ENCODE measurements at places on chromosomes 3 and 15.

DNA sequence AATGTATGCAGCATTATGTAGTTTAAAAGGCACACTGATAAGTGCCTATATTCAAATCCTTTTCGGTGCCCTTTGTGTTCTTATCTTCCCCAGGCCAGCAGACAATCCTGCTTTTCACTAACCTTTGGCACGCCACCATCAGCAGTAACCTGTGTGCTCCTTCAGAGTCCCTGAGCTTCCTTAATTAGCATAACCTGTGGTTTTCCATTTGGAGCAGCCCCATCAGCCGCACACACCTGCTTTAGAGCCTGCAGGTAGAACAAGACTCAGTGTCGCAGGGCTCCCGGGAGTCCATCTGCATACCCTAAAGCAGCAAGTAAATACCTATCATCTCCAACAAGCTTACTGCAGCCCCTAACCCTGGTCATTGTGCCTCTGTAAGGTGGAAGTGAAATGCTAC is 755.1 kb downstream of the ROBO2 start:
- DNase-seq = no peak

- DNase-seq = no peak
These were observed 7.2 kb downstream of the COX17 start for GRCh38 chr3:119669906-119670570.

GRCh38 chr3:127889461-127889863 is 25.6 kb upstream of the KBTBD12 start:
- no peak for DNase-seq

DNA sequence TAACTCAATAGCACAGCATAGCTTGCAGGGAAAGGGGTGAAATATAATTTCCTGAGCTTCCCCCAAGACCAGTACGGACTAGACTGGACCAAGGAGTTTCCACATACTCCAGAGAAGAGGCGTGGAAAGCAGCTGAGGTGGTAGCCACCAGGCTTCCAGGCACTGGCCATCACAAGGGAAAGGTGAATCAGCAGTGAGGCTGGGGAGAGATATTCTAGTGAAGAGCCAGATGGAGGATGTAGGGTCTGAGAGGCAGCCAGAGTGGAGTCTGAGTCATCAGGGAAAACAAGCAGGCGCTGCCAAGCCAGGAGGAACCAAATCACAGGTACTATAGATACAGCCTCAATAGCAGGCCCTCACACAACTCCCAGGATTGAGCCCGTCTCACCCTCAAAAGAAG is 9.6 kb upstream of the RASA2 start:
- DNase-seq = no peak

- no peak for DNase-seq
These were observed 472.1 kb downstream of the SOX2 start for GRCh38 chr3:182183716-182184430.

- no peak for DNase-seq
These were observed 1.7 kb upstream of the HRG start for GRCh38 chr3:186664119-186664495.

GRCh38 chr15:42919308-42919707 is 1.3 kb downstream of the TTBK2 start:
- no peak for DNase-seq

DNA sequence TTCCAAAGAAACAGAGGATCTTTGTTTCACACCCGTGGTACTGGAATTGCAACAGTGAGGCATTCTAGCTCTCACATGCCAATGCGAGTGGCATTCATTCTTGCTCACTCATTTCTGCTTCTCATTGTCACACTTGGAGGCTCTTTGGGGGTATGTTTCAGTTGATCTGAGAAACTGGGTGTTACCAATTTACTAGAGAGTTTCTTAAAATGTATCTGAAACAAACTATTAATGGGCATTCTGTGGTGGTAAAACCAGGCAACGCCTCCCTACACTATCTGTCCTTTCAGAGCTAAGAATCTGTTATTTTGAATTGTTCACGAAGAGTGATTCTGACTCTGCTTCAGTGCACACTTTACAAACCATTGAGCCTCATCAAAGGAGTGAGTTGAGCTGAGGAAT is 140.6 kb upstream of the BHLHE40 start:
- DNase-seq = no peak

- no peak for DNase-seq
These were observed 196.6 kb downstream of the EBLN2 start for GRCh38 chr3:73258057-73258456.

DNA sequence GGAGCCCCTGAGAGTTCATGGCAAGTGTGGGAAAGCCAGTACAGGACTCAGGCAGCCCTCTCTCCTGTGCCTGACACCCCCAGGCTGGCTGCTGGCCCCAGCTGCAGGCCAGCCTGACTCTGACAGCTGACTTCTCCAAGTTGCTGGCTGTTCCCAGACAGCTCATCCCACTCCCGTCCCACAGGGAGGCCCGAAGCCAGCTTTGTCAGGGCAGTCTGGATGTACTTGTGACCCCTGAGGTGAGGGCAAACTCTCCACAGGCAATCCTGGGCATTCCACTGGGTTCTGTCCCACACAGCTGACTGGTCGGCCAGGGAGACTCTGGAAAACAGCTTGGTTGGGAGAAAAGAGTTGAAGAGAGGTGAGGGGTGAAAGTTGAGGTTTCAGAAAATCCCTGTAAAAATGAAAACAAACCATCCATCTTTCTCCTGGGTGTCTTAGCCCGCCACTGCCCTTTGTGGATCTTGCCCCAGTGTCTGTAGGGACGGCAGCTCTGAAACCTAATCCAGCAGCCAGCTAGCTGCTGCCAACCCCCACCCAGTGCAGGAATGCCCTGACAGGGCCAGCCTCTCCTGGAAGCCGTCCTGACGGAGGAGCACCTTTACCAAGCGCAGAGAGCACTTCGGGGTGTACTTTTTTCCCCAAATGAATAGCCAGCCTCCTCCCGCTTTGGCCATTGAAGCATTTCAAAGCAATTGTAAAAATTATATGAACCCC is 87.9 kb downstream of the DNAJB8 start:
- no peak for DNase-seq

GRCh38 chr3:32261545-32261944 is 23.1 kb downstream of the CMTM8 start:
- no peak for DNase-seq

- no peak for DNase-seq
These were observed 119.7 kb downstream of the SNRK start for GRCh38 chr3:43405888-43406642.

DNA sequence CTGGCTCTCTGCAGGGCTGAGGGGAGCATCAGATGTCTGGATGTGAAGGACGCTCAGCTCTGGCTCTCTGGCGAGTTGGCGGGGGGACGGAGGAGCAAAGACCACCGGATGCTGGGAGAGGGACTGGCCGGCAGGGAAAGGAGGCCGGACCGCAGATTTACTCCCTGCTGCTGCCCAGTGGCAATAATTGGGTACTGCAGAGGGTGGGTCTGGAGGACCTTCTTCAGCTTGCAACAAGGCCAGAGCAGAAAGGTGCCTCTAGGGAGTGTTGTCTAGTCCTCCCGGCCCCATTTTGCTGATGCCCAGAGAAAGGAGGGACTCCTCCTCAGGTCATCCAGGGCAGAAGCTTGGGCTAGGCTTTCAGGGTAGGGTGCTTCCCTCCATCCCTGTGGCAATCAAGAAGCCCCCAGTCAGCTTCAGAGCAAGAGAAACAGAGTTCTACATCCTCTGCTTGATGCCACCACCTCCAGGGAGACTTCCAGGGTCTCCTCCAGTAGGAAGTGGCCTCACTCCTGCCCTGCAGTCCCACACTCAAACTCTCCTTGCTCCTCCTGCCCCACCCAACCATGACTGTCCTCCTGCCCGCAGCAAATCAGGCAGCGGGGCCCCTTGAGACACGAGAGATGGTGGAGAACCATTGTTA is 20.3 kb upstream of the CSPG4 start:
- DNase-seq = peak; percentile 87

GRCh38 chr15:70102827-70103226 is 5.1 kb upstream of the TLE3 start:
- DNase-seq = no peak

DNA sequence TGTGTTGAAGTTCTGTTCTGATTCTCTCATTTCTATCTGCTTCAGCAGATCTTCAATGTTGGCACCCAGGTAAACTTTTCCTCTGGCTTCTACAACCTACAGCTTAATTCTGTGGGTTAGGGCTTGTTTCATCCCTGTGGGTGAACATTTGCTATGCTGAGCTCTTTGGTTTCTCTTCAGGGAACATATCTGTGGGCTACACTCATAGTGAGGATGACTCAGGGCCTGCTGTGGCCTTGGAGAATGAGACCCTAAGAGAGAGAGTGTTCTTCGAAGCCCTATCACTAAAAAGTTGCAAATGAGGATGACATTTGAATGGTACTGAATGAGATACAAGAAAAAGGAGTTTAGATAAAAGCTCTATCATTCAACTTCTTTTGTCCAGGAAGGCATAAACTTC is 346.2 kb upstream of the CBLB start:
- no peak for DNase-seq

DNA sequence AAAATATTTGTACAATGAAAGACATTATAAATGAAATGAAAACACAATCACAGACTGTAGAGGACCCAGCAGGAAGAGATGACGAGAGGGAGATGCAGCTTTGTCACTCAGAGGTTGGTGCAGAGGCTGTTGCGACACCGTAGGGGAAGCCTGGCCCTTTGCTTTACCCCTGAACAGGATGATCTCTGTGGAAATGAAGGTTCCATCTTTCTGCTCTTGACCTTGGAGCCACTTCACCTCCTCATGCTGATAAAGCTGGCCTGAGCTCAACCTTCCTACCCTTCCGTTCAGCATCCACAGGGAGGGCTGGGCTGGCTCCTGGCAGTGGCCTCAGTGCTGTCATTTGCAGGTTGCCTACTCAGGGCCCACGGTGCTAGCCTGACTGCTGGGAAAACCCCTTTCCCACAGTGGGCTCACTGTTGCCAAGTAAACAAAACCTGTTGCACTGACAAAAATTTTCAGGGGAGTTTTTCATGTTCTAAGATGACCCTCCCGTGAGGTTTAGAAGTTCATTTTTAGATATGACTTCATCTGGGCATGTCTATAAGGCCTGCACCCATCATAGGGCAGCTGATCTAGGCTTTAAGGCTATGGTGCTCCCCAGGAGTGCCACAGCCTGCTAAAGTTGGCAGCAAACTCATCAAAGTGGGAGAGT is 3.0 kb upstream of the CD80 start:
- DNase-seq = no peak

- DNase-seq = no peak
These were observed 119.1 kb downstream of the ATG7 start for GRCh38 chr3:11391174-11391879.

DNA sequence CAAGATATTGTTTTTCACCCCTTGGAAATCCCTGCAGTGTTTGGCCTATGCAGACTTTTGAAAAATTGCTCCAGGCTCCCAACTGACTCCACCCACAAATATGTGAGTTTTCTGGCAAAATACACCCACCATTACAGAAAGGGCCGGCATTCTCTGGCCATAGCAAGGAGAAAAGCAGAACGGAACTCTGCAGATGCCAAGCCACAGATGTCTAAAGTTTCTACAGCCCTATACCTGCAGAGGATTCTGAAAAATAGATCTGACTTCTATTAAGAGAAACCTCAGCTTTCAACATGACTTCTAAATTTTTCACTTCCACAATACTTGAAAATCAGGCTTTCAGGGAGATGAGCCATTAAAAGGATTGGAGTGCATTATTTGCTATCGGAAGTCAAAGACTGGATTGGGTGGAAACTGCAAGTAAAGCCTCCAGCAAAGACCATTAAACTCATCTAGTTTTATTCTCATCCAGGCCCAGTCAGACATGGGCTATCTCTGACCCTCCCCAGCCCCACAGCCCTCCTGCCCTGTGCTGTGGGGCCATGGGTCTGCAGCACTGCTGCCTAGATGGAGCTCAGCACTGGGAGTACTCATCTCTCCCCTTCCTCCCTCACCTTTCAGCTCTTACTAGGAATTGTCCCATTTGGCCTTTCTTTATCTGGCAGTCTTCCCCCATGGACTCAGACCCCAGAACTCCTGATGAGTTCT is 243.1 kb upstream of the GOLGA6L4 start:
- no peak for DNase-seq

GRCh38 chr15:81386947-81387346 is 12.9 kb upstream of the TMC3 start:
- no peak for DNase-seq

DNA sequence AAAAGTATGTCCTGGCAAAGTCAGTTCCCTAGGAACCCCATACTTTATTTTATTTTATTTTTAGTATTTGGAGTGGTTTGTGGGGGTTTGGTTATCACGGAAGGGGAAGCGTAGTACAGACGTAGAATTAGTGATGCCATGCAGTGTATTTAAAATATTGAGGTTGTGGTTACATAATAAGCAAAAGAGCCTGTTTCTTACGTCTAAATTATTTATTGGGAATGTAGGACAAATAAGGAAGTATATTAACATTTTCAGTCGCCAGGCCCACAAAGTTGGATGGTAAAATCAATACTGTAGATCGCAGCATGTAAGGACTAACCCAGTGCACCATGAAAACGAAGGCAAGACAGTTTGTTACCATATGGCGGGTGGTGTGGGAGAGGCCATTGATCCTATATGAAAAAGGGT is 558 bp downstream of the DTWD1 start:
- DNase-seq = peak; percentile 17

- no peak for DNase-seq
These were observed 73.2 kb downstream of the PRICKLE2 start for GRCh38 chr3:64152086-64152485.

- no peak for DNase-seq
These were observed 1.9 kb downstream of the GOLIM4 start for GRCh38 chr3:168093790-168094189.

DNA sequence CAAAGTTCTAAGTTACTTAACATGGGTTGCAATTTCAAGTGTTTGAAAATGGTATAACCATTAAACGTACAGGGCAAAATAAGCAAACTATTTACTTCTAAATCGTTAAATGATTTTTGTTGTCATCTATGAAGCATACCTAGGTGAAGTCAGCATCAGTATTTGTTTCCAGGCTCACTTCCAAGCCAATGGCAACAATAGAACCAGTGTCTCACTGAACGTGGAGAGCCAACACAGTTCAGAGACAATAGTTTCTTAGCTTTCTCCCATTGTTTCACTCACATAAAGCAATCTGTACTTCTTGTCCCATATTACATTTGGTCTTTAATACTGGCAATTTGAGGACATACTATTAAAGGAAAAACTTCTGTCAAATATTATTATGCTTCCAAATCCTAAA is 397.2 kb downstream of the MECOM start:
- DNase-seq = no peak

GRCh38 chr15:71374607-71375352 is 259.5 kb downstream of the THSD4 start:
- DNase-seq = no peak

DNA sequence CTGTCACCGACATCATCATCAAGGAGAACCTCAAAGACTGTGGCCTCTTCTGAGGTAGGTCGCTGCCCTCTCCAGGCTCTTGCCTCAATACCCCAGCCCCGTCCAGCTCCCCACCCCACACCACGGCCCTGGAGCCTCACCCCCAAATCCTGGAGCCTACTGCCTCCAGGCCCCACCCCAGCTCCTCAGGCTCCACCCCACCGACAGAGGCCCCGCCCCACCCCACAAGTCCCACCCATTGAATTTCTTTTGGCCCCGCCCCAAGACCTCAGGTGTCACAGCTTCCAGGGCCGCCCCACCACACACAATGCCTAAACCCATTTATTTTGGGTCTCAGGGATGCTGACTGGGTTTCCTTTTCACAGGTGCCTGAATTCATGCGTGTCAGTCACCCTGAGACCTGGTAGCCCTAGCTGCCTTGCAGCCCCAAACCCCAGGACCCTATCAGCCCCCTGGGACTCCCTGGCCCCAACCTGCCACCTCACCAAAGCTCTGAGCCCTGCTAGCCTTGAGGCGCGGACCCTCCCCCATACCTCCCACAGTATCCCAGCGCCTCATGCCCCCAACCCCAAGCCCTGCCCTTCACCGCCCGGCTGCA is 3.6 kb downstream of the GNAT1 start:
- no peak for DNase-seq

- DNase-seq = no peak
These were observed 385.8 kb downstream of the TBC1D5 start for GRCh38 chr3:17356585-17356984.
